ENCODE measurements at places on chromosomes 3 and 15.

DNA sequence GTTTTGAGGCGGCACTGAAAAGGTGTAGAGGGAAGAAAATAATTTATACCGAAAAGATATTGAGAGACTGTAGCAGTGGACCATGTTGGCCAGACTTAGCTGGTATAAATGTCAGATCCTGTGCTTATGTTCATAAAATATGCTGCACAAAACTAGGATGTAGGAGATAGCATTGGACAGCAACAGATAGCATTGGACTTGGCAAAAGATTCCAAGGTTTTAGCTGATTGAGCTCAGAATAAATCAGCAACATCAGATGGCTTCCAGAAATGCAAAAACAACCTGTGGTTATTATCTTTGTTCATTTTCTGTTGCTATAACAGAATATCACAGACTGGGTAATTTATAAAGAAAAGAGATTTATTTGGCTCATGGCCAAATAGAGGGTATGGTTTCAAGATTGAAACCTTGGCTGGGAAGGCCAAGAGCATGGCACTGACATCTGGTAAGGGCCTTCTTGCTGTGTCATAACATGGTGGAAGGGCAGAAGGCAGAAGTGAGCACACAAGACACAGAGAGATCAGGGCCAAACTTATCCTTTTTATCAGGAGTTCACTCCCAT lies 34.7 kb downstream of the SLC28A1 start:
- no peak for DNase-seq

DNA sequence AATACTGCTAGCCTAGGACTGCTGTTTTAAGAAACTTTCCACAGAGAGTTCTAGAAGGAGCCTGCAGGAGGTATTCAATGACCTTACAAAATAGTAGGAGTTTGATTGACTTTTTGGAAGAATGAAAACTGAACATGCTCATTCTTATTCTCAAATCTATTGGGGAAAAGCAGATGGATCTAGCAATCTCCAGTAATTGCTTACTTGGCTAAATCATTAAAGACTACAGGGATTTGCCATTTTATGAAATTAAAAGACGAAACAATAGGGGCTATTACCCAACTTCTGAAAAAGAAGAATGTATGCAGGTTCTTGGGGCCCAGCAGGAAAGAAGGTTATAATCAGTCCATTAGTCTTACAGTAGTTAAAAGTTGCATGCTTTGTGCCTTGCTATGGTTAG lies 29.9 kb upstream of the PEX5L start:
- no peak for DNase-seq

DNA sequence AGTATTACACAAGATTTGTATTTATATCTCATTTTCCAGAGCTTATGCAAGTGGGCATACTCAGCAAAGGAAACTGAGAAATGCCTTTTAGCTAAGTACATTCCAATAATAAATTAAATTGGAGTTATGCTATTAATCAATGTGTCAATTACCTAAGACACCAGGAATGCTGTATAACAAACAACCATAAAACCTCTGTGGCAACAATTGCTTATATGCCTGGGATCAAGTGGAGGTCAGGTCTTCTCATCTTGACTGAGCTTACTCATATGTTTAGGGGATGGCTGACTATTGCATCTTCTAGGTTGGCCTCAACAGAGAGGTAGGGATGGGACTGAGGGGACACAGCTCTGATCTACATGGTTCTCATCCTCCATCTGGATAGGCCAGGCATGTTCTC lies 30.7 kb downstream of the CD200R1L start:
- no peak for DNase-seq

- DNase-seq: no peak
Observed at GRCh38 chr3:76735152-76735551, 304.7 kb upstream of the ROBO2 start.

DNA sequence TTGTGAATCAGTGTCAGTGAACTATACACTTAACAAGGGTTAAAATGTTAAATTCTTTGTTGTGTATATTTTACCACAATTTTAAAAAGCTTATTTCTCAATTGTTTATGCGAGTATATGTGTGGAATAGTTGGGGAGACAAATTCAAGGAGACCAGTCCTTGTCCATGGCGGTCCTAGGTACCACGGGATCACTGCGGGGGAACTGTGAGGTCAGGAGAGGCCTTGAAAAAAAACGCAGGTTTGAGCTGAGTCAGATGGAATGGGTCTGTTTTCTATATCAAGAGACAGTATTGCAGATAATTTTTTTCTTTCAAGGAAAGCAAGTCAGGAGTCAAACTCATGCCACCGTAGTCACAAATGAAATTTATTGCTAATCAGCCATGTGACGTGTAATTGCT lies 18.5 kb downstream of the IGF1R start:
- no peak for DNase-seq

DNA sequence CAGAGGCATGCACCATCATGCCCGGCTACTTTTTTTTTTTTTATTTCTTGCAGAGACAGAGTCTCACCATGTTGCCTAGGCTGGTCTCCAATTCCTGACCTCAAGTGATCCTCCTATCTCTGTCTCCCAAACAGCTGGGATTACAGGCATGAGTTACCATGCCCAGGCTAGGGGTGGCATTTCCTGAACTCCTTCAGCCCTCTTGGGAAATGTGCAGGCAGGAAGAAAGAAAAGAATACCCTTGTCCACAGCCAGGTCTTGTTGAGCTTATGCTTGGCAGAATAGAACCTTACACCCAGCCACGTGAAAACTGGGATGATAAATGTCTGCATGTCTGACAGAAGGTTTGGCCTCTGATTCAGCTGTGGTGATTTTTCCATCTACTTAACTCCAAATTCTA lies 30.2 kb upstream of the SNRPN start:
- no peak for DNase-seq

DNA sequence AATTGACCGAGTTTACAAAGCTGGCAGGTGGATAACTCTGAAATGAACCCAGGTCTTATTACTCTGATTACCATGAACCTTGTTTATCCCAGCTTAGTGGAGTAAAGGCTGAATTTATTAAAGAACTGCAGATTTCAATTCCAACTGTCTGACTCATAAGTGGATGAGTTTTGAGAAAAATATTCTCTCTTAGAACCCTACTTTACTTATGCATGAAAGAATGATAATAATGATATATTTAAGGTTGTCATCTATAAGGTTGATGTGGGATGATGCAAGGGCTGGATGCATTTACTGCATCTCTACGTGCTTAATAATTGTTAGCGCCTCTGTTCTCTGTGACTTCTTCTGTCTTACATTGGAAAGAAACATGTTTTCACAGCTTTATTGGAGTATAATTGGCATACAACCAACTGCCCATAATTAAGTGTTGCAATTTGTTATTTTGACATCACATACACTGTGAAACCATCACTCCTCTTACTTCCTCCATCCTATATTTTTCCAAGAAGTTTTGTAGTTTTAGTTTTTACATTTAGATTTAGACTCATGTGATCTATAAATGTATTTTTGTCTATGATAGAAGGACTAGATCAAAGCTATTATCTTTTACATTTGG lies 771.2 kb upstream of the ARRDC4 start:
- DNase-seq: no peak
